Substantia nigra (tissue), 51 donors: ENCODE measurements at places on chromosomes 7 and 10.

DNA sequence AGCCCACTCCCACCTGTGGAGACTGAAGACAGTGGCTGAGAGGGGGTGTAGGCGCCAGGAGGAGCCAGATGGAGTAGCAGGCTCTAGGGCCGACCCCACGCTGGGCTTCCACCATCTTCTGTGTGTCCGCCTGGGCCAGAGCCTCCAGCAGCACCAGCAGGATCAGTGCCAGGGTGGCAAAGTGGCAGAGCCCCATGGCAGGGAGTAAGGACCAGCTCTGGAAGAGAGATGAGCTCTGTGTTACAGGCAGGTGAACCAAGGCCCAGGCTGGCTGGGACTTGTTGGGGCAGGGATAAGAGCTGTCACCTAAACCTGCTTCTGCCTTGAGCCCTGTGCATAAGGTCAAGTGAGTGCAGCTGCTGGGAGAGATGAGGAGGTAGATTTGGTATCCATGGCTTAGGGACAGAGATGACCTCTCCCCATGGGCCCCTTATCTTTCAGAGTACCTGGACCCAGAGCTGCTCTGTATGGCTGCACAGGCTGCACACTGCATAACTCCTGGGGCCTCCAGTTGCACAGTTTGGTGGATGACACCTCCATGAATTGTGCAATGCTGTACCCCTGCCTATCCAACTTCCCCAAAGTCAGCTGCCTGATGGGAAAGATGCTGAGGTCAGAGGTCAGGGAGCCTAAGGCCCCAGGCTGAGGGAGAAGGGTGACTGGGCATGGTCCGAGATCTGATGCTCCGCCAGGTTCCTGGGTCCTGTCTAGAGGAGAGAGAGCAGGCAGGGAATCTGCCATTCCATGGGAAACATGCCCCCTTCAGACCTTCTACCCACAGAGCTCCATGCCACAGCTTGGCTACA lies 7.4 kb upstream of the SAMD8 start:
- DNase-seq, result no peak

- no peak for DNase-seq
Measured at GRCh38 chr10:125742465-125742864, 23.0 kb downstream of the EDRF1 start.

DNA sequence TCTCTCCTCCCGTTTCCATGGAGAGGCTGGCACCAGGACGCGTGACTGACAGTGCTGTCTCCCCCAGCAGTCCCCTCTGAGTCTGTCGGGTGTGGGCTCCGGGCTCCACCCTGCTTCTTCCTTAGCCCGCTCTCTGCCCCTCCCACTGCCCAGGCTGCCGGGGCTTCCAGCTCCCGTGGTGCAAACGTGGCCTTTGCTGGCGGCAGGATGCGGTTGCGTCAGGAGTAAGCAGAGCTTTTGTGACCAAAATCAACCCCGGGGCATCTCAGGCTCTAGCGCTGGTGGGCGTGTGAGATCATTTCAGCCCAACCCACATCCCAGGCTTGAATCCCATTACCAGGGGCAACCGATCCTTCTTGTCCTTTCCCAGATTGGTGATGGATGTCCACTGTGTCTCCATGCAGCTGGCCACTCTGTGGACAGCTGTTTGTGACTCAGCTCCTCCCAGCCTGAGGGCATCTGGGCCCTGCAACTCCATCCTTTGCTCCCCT lies 28.2 kb downstream of the PTPRE start:
- DNase-seq, result no peak

GRCh38 chr7:6274743-6275142 lies 2.3 kb upstream of the CYTH3 start:
- DNase-seq, result no peak

DNA sequence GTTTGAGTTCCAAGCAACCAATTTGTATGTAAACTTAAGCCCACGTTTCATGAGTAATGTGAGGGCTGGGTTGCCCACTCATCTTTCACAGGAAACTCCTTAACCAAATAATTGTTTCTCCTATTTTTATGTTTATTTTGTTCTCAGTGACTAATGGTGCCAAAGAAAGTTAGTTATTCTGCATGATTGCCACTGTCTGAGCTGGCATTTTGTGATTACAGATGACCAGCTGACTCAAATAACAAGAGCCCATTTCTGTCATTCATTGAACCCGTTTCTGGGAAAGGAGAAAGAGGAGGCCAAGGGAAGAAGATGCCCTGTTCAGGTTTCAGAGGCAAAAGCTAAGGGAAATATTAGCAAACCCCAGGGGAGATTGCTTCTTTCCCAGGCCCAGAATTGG lies 186.9 kb upstream of the MYO3A start:
- no peak for DNase-seq

- no peak for DNase-seq
Measured at GRCh38 chr7:84194484-84195271, at the start of gene SEMA3A. Gene SEMA3A, minus strand, starts transcription at chr7:84194789. Its CDS starts 203 bp downstream, at chr7:84194586.
